ACHN (cell line): ENCODE measurements at places on chromosomes 16 and 17.

DNA sequence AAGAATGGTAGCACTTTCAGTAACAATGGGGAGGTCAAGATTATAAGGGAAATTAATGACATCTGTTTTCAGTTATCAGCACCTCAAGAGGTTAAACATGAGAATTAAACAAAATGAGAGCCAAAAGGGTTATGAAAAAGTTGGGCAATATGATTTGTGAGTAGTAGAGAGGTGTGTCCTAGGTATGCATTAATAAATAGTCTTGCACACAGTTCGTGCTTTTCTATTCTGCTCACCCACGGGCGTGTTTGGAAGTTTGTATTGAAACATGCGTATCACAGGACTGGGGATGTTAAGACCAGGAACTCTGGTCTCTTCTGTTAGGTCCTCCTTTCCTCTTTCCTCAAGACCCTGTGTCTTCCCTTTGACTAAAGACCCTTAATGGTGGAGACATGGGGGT is 6.0 kb downstream of the BPTF start:
- no peak for DNase-seq

- DNase-seq = no peak
These were observed 122.3 kb downstream of the MRTFB start for GRCh38 chr16:14193316-14193871.

GRCh38 chr17:48723423-48724250 is 652 bp downstream of the PRAC2 start:
- DNase-seq = no peak

- no peak for DNase-seq
These were observed 864.0 kb downstream of the KCNJ2 start for GRCh38 chr17:71033336-71033735.

- DNase-seq = no peak
These were observed 18.5 kb upstream of the RHOT1 start for GRCh38 chr17:32123782-32124181.

DNA sequence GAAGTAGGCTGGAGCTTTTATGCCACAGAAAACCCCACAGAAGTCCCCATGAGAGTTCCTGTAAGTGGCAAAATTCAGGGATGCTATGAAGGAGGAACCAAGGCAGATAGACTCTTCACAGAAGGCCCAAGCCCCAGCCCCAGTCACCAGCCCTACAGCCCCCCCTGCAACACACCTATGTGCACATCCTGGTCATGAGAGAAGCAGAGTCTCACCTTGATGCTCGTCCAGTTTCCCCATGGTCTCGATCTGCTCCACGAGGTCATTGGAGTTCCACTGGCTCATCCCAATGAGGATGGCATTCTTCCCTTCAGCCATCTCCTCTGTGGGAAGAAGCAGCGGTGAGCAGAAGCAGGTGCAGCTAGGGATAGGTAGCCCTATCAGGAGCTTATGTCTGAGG is 31.2 kb downstream of the PITPNM3 start:
- no peak for DNase-seq

DNA sequence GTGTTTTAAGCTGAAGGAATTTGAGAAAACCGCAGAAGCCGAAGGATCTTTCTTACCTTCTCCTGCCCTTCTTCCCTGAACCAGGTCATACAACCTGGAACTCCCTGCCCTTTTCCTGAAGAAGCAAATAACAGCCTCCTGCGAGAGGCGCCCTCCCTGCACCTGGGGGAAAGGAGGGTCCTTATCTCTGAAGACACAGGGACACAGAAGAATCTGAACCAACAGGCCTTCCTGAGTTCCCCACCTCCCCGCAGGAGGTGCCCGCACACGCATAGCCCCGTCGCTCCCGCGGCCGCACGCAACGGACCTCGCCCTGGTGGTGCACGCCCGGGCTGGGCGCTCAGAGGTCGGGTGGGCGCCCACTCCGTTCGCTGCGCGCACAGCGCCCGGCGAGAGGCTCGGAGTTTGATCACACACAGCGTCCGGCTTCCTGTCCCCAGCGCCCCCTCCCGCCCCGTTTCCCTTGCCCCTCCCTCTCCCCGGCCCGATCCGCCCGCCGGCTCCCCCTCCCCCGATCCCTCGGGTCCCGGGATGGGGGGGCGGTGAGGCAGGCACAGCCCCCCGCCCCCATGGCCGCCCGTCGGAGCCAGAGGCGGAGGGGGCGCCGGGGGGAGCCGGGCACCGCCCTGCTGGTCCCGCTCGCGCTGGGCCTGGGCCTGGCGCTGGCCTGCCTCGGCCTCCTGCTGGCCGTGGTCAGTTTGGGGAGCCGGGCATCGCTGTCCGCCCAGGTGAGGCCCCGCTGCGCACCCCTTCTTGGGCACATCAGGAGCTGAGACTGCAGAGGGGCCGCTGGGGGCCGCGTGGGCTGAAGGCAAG is at the start of gene TNFSF12:
TSS of gene TNFSF12 (plus strand) at position 474 of the 816 bp plus-strand sequence. CDS start at position 570, 96 bp downstream.
- peak; percentile 58 for DNase-seq

GRCh38 chr17:63984651-63985386 is 12.1 kb upstream of the SCN4A start:
- DNase-seq = peak; percentile 54

DNA sequence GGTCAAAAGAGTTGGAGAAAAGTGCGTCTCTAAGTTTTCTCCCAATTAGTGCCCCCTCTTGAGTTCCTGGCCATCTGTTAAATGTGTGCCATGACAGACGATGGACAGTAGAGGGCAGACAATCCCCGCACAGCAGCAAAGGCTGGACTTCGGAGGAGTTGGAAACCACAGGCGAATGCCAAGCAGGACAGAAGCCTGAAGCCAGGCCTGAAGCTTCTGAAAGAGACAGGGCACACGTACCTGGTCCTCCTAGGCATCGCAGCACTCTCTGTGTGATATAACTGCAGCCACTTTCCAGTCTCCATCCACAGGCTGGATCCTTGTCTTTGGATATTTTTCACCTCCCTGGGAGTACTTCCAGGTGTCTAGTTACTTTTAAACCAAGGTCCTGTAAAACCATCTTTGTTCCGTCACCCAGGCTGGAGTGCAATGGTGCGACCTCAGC is 14.5 kb downstream of the C17orf100 start:
- DNase-seq = peak; percentile 79

- no peak for DNase-seq
These were observed at the start of gene ABCA10 for GRCh38 chr17:69228576-69228975. ABCA10 (minus strand) TSS chr17:69228824; CDS start chr17:69225358, 3,466 bp downstream.

- no peak for DNase-seq
These were observed 1.5 kb upstream of the SIAH1 start for GRCh38 chr16:48386559-48387312.

- DNase-seq = no peak
These were observed 44.2 kb downstream of the MARF1 start for GRCh38 chr16:15598648-15599190.

DNA sequence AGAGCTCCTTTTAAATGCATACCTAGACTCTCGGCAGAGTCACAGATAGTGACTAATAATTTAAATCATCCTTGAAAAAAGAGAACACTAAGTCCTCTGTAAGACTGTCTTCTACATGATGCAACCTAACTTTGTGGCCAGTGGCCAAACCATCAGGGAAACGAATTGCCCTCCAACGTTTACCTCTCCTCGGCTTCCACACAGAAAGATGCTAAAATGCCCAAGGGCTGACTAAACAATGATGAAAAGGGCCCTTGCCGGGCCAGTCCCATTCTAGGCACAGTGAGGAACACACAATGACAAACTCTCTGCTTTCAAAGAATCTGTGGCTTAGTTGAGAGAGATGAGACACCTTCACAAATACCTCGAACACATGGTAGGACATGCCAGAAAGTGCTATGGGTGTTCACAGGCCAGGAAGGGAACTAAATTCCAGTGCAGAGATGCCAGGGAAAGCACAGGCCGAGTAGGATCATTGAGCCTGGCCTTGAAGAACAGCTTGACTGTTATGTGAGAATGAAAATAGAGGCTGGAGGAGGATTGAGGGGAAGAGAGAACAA is 35.3 kb upstream of the PITPNM3 start:
- DNase-seq = peak; percentile 82

GRCh38 chr16:65113441-65113840 is 8.4 kb downstream of the CDH11 start:
- DNase-seq = no peak

DNA sequence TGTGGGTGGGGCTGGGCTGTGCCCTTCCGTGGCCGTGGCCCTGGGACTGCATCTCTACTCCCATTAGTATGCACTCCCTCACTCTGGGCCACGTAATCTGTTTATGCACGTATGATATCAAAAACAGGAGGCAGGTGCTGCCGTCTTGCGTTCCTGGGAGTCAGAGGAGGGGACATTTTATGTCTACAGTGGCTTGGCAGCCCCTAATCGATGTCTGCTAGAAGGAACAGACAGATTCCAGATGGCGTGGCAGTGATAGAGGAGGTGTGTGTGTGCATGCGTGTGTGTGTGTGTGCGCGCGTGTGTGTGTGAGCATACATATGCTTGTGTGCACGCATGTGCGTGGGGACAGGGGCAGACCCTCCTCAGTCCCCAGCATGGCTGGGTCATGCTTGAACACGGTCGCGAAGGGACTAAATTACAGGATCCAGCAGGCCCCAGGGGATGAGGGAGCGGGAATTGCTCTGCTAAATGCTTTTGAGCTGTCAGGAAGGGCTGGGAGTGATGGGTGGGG is 44.7 kb downstream of the SREBF1 start:
- DNase-seq = no peak

GRCh38 chr16:67474551-67475455 is 6.2 kb downstream of the ATP6V0D1 start:
- DNase-seq = no peak

DNA sequence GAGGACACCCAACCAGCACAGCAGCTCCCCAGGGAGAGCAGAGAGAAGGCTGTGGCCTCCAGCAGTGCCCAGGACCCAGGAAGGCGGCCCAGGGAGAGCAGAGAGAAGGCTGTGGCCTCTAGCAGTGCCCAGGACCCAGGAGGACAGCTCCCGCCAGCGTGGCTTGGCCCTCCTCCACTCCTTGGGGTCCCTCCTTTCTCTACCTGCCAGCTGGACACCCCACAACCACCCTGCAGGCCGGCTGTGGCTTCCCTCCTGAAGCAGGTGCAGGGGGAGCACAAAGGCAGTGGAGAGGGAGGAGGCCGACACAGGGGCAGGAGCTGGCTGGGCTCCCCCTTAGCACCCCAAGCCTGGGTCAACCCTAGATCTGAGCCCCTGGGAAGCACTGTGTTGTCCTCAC is 54.1 kb upstream of the FASN start:
- DNase-seq = no peak

DNA sequence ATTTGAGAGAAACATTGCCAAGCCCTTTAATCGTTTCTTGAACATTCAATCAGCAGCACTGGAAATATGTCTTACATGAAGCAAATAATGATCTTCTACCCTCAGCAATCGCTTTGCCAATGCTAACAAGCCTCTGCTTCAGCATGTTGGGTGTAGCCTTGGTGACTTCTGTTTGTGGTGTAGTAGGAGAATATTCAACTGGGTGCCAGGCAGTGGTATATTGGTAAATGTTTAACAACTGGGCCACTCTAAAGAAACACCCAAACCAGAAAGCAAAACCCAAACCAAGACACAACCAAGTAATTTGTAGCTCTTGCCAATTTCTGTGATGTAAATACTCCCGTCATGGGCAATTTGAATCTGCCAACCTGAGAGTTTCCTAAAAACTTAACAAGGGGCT is 9.7 kb downstream of the CDH13 start:
- peak; percentile 75 for DNase-seq

GRCh38 chr17:59152925-59153324 is 2.1 kb downstream of the SKA2 start:
- DNase-seq = no peak

DNA sequence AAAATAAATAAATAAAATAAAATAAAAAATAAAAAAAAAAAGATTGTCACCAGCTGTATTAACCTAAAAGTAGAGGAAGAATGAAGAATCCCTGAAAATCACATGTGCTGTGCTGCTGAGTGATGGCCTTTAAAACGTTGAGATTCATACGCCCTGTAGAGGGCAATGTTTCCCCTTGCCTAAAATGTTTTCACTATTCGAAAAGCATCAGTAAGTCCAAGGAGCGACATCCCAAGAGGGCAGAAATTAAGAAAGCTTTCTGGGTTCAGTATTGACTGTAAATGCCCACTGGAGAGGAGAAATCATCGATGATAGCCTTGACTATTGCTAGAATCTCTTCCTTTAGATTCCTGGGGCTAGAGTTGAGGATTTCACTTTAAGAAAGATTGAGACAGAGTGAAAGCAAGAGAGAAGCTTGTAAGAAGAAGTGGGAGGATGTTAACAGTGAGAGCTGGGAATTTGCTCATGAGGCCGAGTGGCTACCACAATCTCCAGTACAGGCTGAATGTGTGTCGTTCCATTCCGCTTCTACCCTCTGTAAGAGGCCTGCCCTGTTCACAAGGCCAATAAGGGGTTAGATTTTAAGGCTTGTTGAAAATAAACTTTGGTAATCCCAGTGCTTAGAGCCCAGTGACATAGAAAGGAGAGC is 170.8 kb upstream of the FAM20A start:
- DNase-seq = peak; percentile 63

DNA sequence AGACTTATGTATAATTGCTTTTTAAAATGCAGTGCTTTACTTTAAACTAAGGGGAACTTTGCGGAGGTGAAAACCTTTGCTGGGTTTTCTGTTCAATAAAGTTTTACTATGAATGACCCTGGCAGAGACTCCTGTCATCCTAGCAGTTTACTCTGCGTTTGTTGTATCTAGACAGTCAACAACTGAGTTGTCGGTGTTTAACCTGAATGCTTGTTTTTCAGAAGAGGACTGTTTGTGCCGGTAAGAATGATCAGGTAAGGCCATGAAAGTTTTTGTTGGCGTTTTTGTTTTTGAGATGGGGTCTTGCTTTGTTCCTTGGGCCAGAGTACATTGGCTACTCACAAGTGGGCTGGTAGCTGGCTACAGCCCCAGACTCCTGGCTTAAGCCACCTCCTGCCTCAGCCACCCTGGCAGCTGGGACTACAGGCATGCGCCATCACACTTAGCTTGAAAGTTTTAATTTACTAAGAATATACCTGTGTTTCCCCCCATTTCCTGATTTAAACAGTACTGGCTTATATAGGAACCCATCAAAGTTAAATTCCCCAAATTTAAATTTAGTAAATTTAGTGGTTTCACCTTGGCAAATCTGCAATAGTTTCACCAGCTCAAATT is 11.9 kb downstream of the HERPUD1 start:
- no peak for DNase-seq

DNA sequence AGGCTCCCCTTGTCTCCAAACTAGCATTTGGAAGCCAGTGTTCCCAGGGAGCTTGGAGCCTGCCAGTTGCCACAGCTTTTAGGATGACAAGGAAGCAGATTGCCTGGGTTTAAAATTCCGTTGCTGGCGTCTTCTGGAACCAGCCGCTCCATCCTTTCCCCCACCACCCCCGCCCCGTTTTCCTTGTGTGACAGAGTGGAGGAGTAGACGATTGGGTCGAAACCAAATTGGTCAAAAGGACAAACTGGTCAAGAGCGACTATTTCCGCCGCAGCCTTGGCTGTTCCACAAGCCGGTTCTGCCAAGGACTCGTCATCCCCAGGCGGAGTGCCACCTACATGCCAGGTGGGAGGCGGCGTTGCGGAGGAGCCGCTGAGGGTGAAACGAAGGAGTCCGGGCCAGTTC is 91.1 kb downstream of the RPA1 start:
- DNase-seq = no peak

- DNase-seq = no peak
These were observed 15.8 kb downstream of the PLCD3 start for GRCh38 chr17:45116434-45117016.
